ENCODE measurements at places on chromosomes 11 and 22.

- DNase-seq: peak; percentile 77
These were observed 4.5 kb downstream of the TTC9C start for GRCh38 chr11:62732830-62733229.

GRCh38 chr22:36760786-36761185 lies 15.1 kb downstream of the IFT27 start:
- DNase-seq: no peak

DNA sequence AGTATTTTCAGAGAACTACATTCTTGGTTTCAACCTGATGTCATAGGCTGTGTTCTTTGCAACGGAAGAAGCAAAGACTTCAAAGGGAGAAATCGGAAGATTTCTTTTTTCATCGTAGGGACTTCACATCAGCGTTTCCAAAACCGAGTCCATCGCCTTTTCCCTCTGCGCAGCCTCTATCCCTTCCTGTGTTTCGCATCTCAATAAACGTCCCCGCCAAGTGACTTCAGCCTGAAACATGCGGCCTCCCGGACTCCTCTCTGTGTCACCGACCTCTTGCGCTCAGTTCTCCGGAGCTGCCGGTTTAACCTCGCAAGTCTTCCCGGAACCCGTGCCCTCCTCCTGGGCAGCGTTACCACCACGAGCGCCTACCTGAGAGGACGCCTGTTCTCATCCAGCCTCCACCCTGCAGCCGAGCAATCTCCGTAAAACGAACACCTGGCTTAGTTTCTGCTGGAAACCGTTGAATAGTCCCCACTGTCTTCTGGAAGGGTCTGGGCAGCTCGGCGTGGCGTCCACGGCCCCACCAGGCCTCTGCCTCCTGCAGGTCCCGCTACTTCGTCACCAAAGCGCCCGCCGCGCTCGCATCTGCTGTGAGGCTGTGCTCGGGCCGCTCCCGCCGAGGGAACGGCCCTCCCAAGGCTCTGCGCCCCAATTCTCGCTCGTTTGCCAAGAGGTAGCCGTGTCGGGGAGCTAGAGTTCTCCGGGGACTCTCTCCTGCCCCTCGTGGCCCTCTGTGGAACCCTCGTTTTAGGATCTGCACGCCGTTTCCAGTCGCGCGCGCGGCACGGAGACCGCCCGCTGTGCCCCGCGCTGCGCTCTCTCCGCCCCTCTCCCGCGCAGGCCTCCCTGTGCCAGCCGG lies at the start of gene GLB1L3:
Gene GLB1L3, plus strand, starts transcription at position 846 of the 862 bp plus-strand sequence. CDS start 362 bp downstream, outside the sequence.
- DNase-seq: peak; percentile 29

GRCh38 chr11:118313242-118313641 lies 8.7 kb downstream of the CD3E start:
- no peak for DNase-seq

- no peak for DNase-seq
These were observed 12.5 kb downstream of the CDPF1 start for GRCh38 chr22:46237453-46238124.
